CMK (cell line): ENCODE measurements at places on chromosomes 7 and 10.

- no peak for DNase-seq
These were observed 376.0 kb downstream of the GALNT17 start for GRCh38 chr7:71507680-71508602.

DNA sequence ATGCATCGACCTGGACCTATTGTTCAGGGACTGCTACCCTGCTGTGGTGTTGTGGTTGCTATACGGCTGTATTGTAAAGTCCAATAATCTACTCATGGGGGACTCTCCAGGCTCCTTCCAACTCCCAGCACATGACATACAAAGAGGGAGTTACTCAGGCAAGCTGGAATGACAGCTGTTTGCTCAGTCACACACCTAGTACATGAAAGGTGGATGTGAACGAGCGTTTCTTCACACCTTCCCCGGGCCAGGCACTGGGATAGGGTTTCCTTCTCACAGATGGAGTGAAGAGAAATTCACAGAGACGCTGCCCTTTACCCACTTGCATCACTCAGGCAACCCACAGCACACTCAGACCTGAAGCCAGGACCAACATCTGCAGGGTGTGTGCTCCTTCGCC lies 215.7 kb downstream of the TNS3 start:
- DNase-seq: no peak

- DNase-seq: no peak
These were observed 33.3 kb upstream of the SH2B2 start for GRCh38 chr7:102253066-102253972.

- DNase-seq: no peak
These were observed 19.0 kb downstream of the AQP1 start for GRCh38 chr7:30930621-30931020.

DNA sequence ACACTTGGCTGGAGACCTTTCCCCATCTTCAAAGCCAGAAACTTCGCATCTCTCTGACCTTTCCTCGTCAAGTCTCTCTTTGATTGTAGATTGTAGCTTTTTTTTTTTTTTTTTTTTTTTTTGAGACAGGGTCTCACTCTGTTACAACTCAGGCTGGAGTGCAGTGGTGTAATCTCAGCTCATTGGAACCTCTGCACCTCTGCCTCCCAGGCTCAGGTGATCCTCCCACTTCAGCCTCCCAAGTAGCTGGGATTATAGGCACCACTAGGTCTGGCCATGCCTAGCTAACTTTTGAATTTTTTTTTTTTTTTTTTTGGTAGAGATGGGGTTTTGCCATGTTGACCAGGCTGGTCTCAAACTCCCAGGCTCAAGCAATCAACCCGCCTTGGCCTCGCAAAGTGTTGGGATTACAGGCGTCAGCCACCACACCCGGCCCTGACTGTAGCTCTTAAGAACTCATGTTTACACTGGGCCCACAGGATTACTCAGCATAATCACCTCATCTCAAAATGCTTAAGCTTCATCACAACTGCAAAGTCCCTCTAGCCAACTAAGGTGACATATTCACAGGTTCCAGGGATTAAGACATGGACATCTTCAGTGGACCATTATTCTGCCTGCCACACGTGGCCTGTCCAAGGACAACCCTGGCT lies 11.7 kb downstream of the POLL start:
- DNase-seq: no peak

DNA sequence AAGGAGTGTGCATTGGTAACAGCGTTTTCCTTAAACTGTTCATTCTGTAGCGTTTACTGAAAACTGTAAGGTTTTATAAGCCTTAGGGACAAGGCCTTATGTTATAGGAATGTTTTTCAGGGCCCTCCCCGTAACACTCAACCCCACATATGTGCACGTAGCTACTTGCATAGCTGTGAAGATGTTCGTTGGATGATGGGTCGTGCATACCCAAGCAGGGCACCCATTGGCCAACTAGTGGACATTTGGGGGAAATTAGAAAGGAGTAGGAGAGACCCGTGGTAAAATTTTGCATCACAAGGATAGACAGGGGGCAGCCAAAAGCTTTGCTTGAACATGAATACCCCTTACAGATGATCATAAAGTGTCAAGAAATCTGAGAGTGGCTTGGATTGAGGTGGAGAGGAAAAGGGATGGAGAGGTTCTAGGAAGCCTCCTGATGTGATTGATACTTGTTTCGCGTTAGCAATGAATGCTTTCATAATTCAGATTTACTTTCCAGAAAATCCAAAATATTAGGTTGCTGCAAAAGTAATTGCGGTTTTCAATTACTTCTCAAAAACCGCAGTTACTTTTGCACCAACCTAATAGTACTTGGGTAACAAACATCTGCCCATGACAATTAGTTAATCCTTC lies 878 bp downstream of the SEC61A2 start:
- DNase-seq: peak; percentile 38

DNA sequence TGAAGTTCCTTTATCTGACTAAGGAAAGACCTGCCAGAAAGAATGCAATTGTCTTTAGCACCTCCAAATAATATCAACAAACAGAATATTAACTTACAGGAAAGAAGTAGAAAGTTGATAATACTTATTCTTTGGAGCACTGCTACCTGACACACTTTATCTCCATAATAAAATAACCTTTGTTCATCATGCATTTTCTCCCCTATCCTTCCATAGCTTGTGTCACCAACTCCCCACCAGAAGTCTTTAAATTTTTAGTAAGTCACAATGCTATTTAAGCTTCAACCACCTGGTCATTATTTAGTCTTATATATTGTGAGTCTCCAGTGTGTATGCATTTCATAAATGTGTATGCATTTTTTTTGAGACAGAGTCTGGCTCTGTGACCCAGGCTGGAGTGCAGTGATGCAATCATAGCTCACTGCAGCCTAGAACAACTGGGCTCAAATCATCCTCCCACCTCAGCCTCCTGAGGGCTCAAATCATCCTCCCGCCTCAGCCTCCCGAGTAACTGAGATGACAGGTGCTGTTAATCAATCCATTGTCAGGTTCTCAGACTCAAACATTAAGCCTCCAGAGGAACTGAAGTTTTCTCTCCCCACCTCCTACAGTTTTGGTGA lies 7.3 kb upstream of the CYP3A43 start:
- no peak for DNase-seq

GRCh38 chr7:121278120-121279021 lies 50.4 kb upstream of the WNT16 start:
- DNase-seq: no peak

DNA sequence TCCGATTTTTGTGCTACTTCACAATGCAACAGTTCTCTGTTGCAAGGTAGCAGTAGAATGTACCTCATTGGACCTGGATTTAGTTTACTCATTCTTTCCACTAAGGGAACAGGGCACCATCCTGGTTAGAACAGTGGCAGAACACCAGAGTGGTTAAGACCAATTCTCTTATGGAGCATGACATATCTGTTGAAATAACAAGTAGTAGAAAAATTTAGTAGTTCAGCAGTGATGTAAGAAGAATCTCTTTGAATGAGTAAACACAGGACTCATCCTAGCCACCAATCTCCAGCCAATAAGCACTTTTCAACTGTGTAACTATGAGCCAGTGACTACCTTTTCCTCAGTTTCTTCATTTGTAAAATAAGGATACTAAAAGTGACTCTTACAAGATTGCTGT lies 2.4 kb downstream of the ANKRD22 start:
- DNase-seq: no peak

- no peak for DNase-seq
These were observed 24.3 kb upstream of the DOCK1 start for GRCh38 chr10:126880926-126881325.
